ENCODE measurements at places on chromosomes 3 and 15.

DNA sequence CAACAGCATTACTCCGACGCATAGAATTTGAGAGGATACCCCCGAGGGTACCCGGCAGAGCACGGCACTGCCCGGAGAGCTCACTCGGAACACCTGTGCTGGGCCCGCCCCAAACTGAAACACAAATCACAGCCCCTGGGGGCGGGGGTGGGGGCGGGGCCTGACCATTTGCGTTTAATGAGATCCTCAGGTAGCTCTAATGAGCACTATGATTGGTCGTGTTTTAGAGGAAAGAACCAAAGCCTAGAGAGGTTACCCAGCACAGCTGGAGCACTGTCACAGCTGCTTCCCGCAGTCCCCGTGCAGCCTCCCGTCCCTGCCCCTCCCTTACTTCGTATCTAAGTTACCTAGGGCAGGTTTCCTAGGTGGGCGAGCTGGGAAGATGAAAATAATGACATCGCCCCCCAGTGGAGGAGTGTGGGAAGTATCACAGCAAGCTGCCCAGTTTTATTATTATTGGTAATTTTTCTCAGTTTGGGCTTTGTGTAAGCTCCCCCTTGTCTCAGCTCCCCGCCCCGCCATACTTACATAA, 187.1 kb downstream of the PDE8A start:
- peak; percentile 71 for DNase-seq

DNA sequence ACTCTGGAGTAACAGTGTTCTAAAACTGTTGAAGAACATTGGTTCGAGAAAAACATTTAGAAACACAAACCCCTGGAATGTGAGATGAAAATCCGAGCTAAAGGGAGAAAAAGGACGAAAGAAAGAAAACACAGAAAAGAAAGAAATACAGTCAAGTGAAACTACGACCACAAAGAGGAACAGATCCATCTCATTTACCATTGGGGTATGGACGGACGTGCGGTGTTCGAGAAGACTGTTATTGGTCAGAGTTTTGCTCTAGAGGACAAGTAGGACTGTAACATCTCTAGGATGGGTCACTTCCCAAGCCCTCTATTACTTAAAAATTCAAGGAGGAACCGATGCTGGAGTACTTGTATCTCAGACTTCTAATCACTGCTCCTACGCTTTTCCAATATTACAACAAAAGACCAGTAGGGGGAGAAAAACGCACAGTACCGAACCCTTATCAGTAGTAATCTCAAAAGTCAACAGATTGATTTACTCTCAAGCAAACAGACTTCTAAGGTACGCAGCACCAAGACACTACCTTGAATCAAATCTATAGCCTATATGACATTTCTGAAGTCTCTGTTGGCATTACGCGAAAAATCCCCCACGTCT, 1.1 kb upstream of the PIK3CA start:
- peak; percentile 62 for DNase-seq

DNA sequence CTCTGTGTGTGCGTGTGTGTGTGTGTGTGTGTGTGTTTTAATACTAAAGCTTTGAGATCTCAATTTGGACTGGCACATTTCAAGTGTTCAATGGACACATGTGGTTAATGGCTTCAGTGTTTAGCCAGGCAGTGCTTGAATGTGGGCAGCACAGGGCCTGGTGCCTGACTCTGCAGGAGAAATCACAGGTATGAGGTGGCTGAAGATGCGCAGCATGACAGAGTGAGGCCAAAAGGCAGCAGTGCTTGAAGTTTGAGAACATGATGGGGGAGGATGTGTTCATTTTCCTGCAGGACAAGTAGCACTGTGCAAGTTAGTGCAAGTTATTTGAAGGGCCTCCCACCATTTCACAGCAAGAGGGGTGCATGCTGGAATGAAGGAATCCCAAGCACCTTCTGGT, 620.5 kb upstream of the TBL1XR1 start:
- no peak for DNase-seq

DNA sequence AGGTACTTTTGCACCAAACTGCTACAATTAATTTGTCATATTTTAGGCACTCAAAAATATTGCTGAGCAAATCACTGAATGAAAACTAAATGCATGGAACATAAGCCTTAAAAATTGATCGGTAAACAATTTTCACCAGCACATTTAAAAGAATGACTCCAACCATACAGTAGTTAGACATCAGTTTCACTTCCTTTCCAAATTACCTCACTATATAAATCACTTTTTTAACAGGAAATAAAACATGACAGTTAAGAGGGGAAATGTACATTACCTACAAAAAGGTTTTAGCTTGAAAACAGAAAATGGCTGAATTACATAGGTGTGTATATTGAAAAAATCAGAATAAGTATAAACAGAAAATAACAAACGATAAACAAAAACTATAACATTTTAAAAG, 108.4 kb downstream of the SERPINI1 start:
- no peak for DNase-seq

DNA sequence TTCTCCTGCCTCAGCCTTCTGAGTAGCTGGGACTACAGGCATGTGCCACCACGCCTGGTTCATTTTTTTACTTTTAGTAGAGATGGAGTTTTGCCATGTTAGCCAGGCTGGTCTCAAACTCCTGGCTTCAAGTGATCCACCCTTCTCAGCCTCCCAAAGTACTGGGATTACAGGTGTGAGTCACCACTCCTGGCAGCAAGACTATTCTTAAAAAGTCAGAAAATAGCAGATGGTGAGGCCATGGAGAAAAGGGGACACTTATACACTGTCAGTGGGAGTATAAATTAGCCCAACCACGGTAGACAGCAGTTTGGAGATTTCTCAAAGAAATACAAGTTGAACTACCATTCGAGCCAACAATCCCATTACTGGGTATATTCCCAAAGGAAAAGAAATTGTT, 603.3 kb upstream of the TBL1XR1 start:
- no peak for DNase-seq

GRCh38 chr3:56914646-56915045, 112.9 kb upstream of the ARHGEF3 start:
- DNase-seq: no peak

DNA sequence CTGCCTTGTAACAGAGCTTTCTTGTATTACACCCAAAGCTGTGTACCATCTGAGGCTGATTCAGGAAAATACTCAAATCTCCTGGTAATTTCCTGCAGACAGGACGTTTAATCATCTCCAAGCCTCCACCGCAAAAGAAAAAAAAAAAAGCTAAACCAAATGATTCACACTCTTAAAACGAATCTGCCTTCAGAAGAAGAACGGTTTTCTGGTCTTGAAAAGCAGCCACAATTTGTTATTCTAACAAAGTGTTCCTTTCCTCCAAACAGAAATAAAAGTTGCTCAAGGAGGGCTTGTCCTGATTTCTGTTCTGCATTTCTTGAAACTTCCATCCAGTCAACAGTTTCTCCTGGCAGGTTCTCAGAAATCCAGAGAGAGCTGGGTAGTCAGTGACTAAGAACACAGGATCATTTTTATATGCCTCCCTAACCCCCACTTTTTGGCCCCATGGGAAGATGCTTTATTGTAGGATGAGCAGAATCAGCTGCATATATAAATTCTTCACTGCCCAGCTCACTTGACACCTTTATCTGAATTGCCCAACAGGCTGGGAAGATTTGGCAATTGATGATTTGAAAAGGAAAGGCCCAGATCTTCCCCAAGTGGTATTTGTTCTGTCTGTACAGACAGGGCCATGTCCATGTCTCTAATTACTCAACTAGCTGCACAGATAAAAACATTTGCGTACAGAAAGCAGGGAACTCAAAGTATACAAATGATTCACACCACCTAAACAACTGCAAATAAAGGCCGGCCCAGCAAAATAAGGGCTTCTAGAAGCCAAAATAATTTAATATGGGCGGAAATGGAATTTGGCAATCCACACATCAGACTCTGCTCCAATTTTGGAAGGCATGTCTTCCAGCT, 41.0 kb upstream of the PRICKLE2 start:
- DNase-seq: no peak

GRCh38 chr3:38117748-38118420, 19.0 kb downstream of the ACAA1 start:
- peak; percentile 87 for DNase-seq

GRCh38 chr3:167714871-167715270, 19.8 kb downstream of the PDCD10 start:
- DNase-seq: no peak

DNA sequence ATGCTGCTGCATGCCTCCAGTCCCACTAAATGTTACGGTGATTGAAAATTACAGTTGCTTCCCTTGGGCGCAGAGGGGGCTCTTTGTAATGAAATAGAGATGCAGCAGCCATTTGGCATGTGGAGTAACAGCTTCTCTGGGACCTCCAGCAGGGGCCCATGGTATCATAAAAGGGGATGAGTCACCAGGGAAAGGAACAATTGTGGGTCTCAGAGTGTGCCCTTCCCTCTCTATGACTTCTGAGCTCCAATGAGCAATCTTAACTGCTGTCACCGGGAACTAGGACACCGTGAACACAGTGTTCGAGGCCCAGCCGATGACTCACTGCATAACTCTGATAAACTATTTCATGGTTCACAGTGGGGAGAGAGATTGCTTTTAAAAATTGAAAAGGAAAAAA, 164.8 kb upstream of the NUDT16 start:
- DNase-seq: no peak

- peak; percentile 38 for DNase-seq
Observed at GRCh38 chr3:114362815-114363214, 69.0 kb downstream of the TIGIT start.

DNA sequence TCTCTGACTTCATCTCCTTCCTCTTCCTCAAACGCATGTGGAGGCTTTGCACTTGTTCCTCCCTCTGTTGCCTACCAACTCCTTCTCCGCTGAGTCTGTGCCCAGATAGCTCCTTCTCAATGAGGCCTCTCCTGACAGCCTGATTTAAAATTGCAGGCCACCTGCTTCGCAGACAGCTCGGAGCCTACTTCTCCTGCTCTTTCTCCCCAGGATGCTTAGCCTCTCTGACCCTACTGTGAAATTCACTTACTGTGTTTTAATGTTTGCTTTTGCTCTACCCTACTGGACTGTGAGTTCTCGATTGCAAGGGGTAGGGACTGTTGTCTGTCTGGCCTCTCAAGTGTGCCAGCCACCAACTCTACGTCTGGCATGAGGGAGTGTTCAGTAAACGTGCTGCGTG, 83.4 kb downstream of the EEFSEC start:
- no peak for DNase-seq

- no peak for DNase-seq
Observed at GRCh38 chr3:38602576-38603250, 46.8 kb downstream of the SCN5A start.

DNA sequence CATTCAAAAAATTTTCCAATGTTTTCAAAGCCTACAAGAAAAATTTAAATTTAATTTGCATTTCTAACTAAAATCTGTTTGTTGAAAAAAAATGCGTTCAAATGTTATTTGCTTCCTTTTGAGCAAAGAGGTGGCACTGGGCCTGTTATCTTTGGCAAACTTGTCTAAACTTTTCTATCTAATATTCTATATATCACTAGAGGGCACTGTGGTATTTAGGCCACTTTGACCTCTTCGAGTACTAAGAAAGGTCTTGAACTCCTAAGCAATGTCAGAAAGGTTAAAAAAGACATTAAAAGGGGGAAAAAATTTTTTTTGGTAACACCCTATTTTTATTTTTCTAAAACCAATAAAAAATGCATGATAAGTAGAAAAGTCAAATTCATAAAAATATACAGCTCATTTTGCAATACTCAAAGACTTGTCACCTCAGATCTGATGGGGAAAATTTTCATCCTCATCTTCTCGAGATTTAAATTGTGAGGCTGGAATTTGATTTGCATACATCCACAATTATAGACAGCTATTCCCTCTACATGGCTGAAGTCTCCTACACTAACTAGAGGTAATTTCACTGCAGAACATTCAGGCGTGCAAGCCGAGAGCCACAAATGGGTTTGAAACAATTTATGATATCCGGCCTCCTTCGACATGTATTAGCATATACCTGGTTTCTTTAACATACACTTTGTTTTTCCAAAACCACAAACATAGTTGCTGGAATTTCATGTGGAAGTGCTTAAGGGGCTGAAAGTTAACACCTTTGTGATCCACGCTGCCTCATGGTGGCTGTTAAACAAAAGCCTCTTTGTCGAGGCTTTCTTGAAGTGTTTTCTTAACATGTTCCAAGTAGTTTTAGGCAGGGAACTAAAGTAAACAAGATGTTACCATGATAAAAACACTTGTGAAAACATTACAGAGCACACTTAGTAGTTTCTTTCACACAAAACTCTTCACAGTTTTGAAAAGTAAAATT, 576.4 kb downstream of the FOXP1 start:
- DNase-seq: peak; percentile 16

- no peak for DNase-seq
Observed at GRCh38 chr15:83889995-83890394, 236.1 kb downstream of the ADAMTSL3 start.

DNA sequence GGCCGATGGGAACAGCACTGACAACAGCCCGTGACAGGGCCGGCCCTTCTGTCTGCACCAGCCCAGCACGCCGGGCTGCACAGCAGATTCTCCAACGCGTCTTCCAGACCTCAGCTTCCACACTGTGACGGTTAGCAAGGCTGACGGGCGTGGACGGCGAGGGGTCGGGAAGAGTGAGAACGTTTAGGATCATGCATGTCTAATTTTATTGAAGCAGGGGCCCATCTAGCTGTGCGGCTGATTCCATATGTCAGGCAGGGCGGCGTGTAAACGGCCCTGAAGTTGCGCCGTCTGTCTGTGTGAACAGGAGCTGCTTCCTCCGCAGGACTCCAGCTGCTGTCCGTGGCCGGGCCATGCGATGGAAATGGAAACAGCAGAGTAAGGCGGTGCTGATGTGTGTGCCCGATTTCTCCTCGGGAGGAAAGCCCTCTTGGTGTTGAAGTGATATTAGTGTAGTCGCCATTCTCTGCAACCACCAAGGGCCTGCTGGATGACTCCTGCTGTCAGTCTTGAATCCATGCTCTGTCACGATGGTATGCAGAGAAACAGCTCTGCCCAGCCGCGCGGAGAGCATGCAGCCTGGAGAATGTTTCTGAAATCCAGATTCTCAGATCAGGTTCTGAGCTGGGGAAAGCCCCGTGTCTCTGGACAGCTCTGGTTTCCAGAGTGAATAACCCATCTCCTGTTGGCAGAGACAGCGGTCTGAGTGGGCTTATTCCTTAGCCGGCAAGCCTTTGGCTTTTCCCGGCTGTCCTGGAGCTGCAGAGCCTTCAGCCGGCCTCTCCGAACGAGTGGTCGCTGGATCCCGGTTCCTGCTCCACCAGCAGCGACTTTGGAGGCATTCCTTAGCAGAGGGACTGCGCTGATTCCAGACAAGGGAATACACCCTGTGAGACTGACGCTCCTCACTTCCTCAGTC, 158.1 kb upstream of the UBE3A start:
- DNase-seq: no peak

DNA sequence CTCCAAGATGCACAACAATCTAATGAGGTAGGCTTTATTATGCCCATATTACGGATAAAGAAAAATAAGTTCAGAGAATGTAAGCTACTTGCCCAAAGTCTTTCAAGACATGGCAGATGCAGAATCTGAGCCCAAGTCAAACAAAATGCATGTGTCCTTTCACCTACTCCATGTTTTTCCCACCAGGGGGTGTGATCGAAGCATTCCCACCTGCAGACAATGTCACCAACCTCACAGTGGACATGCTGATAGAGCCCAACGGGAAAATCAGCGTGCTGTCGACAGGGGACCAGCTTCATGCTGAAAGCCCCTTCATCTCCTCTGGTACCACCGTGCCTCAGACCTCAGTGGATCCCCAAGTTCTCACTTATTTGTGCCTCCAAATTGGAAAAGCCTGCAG, 99.8 kb upstream of the C15orf61 start:
- DNase-seq: no peak
